Activated naive CD8-positive, alpha-beta T cell treated with anti-CD3 and anti-CD28 coated beads, Interleukin-2, amount 10 ng/mL, durations not matched to agents 7 days and 5 days (primary cell): ENCODE measurements at places on chromosomes 2 and 18. TPM values are rescaled to one million over a fixed set of nuclear protein-coding genes. Genes with fewer than 3 reads are reported as not detected.

Gene FHOD3
- not detected for total RNA-seq

Gene PSMG2
- 90.6 TPM for total RNA-seq

Gene STON1
- total RNA-seq: 2.7 TPM

DNA sequence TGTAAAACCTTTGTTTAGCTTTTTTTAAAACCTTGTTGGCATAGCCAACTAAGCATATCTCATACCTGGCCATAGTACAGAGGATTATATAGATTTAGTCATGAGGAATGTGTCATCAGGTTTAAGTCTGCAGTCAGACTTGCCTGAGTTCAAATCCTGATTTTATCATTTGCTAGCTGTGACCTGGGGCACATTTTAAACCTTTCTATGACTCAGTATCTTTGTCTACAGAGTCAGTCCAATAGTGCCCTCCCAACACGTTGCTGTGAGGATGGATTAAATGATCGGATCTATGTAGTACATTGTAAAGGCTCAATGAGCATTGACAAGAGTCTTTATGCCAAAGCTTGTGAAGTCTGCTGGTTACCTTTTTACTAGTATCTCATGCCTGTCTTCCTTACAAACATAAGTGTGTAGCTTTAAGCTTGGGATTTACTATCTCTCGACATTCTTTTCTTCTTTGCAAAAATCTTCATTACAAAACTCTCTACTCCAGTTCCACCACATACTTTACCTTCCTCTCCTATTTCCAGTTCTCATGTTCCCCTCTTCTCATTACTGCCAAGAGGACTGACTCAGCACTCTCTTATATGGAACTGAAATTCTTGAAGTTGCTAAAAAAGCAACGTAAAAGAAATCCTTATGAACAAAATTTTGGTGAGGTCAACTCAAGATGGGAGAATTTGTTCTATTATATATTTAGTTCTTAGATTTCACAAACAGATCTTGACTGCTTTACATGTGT lies 68.1 kb upstream of the RBMS1 start:
- no peak for DNase-seq

Gene OR6B2
- total RNA-seq: not detected

Gene ONECUT2
- not detected for total RNA-seq

Gene TUBA3E
- total RNA-seq: not detected

DNA sequence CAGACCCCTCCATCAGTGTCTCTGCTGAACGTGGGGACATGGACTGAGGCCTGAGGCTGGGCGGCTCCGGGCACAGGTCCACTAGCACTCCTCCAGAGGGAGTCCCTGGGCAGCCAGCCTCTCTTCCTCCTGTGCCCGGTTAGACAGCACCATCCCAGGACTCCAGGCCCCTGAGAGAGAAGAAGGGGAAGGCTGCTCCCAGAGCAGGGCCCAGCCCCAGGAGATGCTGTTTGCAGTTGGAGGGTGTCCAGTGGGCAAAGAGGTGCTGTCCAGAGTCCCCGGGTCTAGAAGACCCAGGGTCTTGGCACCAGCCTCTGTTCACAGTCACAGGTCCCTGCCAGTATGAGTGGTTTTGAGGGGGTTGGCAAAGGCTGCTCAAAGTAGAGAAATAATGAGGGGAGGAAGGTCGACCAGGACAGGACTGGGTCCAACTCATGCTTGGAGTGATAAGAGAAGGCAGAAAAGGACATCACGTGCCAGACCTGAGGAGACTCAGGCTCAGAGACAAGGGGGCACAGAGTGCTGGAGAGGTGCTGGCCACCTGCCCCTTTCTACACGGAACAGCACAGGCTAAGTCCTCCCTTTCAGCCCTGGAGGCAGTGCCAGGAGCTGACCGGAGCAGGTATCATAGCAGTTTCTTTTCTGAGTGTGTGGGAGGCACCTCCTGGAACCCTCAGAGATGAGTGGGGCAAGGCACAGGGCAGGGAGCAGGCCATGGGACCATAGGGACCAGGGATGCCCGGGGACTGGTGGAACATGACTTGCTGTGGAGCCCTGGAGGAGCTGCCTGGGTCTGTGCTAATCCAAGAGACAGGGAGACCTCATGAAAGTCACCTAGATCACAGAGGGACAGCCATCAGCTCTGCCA lies 21.1 kb downstream of the CRACDL start:
- DNase-seq: no peak

DNA sequence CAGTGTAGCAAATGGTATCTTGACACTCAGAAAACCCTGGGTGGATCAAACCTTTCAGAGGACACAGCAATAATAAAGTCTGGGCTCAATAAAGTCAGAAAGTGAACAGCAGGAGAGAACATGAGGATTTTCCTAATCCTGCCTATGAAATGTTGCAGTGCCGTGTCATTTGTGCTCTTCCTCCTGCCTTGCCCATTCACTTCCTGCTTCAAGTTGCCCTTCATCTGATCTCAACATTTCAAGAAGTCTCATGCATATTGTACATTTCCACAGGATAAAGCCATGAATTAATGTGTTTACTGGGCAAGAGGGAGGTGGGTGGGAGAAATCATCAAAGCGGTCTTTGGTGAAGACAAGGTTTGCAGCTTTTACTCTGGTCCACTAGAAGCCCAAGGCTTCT lies 51.1 kb upstream of the STPG4 start:
- no peak for DNase-seq

Gene CTDSP1
- total RNA-seq: 169 TPM

DNA sequence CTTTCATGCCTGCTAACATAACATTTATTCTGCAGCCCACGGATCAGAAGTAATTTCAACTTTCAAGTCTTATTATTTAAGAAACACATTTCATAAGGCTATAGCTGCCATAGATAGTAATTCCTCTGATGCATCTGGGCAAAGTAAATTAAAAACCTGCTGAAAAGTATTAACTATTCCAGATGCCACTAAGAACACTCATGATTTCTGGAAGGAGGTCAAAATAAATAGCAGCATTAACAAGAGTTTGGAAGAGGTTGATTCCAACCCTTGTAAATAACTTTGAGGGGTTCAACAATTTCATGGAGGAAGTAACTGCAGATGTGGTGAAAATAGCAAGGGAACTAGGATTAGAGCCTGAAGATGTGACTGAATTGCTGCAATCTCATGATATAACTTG lies 77.6 kb downstream of the CCDC148 start:
- DNase-seq: no peak

Gene LONRF2
- total RNA-seq: 0.08 TPM

GRCh38 chr2:80058562-80058961 lies 246.0 kb downstream of the LRRTM1 start:
- no peak for DNase-seq

Gene GALR1
- not detected for total RNA-seq

GRCh38 chr2:209391776-209392401 lies 32.0 kb upstream of the MAP2 start:
- no peak for DNase-seq

Gene CYP26B1
- total RNA-seq: not detected

DNA sequence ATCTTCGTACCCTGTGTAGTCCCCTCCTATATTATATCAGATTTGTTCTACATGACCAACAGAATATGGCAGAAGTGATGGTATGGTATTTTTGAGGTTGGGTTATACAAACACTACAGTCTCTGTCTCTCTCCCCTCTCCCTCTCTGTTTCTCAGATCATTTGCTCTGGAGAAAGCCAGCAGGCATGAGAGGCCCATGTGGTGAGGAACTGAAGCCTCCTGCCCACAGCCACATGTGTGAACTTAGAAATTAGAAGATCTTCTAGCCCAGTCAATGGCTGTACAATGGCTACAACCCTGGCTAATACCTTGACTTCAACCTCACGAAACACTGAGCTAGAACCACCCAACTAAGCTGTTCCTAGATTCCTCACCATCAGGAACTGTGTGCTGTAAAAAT lies 250.6 kb downstream of the SMAD2 start:
- DNase-seq: no peak

- DNase-seq: no peak
These were observed 269.3 kb downstream of the TTC32 start for GRCh38 chr2:19632403-19632991.

DNA sequence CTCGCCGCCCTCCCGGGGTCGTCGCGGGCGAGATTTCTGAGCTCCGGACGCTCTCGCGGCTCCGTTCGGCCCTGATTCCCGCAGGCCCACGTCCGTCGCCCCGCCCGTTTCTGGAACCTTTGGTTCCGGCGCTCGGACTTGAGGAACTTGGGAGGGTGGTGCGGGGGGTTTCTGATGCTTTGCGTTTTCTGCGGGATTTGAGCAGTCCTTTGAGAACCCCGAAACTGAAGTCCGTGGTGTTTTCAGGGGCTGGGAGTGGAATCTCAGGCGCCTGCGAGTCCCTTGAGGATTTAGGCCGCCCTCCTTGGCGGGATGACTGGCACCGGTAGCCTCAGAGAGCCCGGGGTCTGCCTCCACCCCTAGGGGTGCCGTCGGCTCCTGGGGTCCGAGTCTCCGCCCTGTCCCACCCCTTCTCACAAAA lies 336 bp downstream of the THNSL2 start:
- DNase-seq: no peak

DNA sequence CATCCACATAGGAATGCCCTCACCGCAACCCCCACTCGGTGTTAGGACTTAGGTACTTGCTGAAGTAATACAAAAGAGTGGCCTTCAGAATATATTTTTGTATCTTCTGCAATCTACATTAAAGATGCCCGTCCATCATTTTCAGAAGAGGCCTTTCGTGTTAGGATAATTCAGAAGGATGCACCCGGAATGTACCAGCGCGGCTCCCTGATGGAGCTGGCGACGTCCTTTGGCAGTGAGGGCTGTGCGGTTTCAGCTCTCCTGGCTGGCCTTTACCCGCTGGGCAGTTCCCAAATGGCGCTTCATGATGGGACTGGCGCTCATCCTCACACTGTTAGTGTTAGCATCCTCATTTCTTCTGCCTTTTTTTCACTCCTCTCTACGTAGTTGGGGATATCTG lies 15.3 kb downstream of the TWIST2 start:
- DNase-seq: no peak

GRCh38 chr2:40279001-40279400 lies 172.9 kb downstream of the SLC8A1 start:
- no peak for DNase-seq

- no peak for DNase-seq
These were observed 52.1 kb downstream of the ICOS start for GRCh38 chr2:203988500-203989260.

DNA sequence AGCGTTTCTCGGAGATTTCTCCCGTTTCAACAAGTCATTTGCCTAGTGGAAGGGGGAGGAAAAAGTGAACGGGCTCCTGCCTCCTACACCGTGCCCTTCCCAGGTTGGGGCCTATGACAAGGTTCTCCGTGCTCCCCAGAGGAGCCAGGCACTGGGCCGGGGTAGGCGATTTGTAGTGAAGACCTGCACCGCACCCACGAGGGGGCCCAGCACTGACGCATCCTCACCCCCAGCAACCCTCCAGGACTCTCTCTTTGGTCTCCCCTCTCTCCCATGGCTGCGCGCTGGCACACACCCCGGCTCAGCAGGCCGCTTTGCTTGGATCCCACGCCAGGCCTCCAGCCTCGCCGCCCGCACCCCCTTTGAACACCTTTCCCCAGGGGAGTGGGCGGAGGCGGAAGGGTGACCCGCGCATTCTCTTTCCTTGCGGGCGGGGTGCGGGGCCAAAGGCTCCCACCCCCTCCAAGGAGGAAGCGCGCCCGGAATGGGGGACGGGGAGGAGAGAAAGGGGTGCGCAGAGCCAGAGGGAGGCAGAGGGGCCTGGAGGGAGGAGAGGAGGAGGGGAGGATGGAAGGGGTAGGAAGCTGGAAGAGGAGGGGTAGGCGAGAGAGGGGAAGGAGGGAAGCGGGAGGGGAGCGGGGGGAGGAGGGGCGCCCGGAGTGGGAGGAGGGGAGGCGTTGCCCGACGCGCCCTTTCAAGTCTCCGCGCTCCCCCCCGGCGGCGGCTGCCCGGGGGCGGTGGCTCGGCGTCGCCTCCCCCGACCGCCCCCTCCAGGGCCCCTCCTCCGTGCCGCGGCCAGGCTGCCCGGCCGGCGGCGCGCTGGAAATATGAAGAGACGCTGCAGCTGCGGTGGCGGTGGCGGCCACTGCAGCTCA lies at the start of gene APCDD1:
Gene APCDD1 (plus strand): TSS at position 830 of the 875 bp plus-strand sequence. CDS start 347 bp downstream, outside the sequence.
- DNase-seq: no peak

Gene MYL1
- total RNA-seq: not detected

DNA sequence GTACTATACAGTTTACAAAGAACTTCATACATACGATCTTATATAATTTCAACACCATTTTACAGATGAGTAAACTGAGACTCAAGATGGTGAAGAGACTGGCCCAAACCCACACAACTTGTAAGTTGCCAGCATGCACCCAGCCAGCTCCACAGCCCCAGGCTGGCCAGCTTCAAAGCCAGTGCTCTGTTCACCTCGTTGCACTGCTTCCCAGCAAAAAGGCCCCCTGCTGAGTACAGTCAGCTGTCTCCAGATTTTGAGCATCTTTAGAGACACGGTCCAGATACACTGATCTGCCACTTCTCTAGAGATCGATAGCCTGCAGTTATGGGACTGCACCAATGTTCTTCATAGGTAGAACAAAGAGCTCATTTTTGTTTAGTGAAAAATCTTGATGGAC lies 257.2 kb upstream of the CHAC2 start:
- no peak for DNase-seq

DNA sequence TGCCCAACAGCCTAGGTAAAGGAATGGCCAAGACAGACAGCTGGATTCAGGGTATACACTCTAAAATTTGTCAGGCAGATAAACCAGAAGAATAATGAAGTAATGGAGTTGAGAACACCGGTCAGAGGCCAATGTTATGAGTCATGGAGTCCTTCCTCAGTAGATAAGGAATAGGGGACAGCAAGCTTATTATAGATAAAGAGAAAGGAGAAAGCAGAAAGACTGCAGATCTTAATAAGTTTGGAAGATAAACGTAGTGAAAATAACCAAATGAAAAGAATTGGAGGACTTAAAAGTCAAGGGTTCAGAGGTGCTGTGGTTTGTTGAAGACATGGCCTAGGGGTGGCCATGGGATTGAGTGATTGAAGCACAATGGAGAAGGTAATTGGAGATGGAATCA lies 63.5 kb upstream of the NFE2L2 start:
- no peak for DNase-seq

DNA sequence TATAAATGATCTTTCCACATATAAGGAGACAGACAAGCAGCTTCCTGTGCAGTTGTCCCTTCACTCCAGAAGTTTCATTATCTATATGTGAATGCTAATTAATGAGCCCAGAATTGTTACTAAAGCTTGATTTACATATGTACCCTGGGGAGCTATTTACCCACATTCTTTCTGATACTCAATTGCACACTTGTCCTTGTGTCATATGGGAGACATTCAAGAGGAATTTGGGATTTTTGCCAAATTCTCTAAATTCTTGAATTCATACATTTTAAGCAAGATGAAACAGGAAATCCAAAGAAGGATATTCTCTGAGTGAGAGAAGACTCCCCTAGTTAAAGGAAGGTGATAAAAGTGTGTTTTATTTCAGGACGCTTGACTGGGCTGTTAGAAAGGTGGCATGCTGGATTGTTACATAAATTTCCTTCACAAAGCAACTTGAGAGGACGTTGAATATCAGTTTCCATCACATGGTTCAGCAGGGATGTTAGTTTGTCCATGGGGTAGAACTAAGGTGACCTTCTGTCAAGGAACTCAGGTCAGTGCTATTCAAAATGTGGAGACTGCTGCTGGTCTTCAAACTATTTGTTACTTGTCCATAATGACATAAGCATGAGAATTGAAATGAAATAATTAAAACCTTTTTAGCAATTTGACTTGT lies 368.2 kb downstream of the IRS1 start:
- DNase-seq: no peak

GRCh38 chr2:236180831-236181453 lies 12.8 kb upstream of the GBX2 start:
- DNase-seq: no peak

Gene SESTD1
- total RNA-seq: 14.9 TPM
